ENCODE measurements at places on chromosomes 6 and 20. TPM values are rescaled to one million over a fixed set of nuclear protein-coding genes. Genes with fewer than 3 reads are reported as not detected.

GABRR2 gene
- total RNA-seq: 0.46 TPM

GHRH gene
- not detected for total RNA-seq

MAP3K5 gene
- 34.8 TPM for total RNA-seq

- DNase-seq: no peak
Measured at GRCh38 chr6:83092756-83093399, 25.4 kb downstream of the DOP1A start.

DNA sequence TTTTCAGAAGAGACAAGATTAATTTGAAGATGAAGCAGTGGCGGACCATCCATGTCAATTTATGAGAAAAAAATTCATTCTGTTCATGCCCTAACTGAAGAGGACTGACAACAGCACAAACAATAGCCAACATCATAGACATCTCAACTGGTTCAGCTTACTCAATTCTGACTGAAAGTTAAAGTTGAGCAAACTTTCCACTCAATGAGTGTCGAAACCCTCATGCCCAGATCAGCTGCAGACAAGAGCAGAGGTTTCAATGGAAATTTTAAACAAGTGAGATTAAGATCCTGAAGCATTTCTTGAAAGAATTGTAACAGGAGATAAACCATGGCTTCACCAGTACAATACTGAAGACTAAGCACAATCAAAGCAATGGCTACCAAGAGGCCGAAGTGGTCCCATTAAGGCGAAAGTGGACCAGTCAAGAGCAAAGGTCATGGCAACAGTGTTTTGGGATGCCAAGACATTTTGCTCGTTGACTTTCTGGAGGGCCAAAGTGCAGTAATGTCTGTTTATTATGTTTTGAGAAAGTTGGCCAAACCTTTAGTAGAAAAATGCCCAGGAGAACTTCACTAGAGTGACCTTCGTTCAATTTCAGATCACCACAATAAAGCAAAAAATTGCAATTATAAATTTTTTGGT, 6.1 kb upstream of the SFT2D1 start:
- DNase-seq: no peak

GRCh38 chr6:138817799-138818198, 21.9 kb downstream of the ECT2L start:
- DNase-seq: no peak

DNA sequence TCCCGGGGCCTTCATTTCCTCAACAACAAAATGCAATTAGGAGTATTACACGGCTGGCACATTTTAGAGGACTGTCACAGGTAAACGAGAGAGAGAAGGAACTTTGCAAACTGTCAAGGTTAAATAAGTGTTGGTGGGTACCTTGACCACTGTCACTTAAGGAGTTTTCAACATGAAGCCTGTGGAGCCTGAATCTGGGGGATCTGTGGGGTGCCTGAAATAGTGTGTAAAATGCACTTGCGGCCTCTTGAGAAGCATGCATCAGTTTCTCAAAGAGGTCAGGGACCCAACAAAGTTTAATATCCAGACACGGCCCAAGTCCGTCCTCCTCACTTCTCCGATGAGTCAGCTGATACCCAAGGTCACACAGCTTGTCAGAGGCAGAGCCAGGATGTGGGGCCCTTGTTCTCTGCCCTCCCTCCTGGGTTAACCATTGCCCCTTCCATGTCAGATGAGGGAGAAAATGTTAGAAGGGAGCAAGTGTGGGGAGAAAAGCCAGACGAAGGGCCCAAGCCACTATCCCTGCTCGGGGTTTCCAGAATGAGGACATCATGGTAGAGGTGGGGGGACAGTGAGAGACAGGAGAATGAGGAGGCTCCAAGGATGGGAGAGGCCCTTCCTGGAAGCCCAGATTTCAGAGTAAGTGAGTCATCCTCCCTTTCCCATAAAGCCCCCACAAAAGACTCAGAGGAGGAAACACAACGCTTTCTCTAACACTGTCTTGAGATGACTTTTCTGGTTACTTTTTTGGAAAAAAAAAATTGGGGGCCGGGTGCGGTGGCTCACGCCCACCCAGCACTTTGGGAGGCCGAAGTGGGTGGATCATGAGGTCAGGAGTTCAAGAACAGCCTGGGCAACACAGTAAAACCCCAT, 42.2 kb downstream of the C6orf132 start:
- DNase-seq: no peak

- no peak for DNase-seq
Measured at GRCh38 chr6:126531286-126531685, 191.4 kb downstream of the CENPW start.

DNA sequence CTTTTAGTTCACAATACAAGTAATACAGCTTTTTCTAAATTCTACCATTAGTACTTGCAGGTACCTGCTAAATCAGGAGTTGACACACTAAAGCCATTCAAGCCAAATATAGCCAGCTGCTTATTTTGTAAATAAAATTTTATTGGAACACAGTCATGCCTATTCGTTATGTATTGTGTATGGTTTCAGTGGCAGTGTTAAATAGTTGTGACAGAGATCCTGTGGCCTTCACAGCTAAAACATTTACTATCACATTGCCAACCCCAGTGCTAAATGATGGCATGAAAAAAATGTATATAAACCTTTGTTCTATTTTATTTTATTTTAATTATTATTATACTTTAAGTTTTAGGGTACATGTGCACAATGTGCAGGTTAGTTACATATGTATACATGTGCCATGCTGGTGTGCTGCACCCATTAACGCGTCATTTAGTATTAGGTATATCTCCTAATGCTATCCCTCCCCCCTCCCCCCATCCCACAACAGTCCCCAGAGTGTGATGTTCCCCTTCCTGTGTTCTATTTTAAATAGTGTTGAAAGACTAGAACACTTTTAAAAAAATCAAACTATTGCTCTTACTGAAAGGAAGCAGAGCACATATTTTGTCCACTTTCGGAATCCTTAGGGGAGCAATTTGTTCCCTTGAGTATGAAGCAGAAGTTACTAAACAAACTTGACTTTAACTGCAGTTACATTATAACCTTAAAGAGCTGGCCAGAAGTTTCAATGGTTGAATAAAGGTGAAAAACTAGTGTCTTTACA, 115.7 kb downstream of the PRIM2 start:
- no peak for DNase-seq

DNA sequence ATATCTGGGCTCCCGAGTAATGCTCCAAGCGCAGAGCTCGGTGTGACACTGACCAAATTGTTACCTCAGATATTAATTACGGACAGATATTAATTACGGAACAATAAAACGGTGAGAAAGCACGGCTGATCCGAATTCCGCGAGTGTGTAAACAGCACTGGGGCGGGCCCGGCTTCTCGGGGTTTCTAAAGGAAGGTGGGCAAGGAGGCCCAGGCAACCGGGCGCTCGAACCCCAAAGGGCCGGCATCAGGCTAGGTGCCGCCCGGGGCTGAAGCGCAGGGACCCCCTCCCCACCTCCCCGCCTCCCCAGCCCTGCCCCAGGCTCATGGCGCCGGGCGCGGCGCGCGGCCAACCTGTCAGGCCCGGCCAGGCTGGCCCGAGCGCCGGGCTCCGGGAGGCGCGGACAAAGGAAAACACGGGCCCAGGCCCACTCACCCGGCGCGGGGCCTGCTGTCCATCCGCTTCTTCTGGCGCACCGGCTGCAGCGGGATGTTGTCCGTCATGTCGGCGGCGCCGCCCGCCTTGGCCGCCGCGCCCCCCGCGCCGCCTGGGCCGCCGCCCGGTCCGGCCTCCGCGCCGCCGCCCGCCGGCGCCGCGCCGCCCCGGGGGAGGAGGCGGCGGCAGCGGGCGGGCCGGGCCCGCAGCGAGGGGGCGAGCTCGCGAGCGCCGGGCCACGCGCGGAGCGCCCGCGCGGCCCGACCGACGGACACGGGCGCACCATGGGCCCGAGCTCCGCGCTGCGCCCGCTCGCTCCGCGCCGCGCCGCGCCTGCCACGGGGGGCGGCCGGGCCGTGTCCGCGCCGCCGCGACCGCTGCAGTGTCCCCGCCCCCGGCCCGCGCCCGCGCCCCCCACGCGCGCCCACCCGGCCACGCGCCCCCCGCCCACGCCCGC, at the start of gene ATP9A:
Gene ATP9A (minus strand): TSS at position 524 of the 892 bp plus-strand sequence. CDS start 21 bp downstream, at position 503.
- no peak for DNase-seq

- DNase-seq: no peak
Measured at GRCh38 chr6:53646606-53647005, 18.9 kb downstream of the KLHL31 start.

- DNase-seq: no peak
Measured at GRCh38 chr6:20038410-20039204, 173.7 kb downstream of the MBOAT1 start.

DNA sequence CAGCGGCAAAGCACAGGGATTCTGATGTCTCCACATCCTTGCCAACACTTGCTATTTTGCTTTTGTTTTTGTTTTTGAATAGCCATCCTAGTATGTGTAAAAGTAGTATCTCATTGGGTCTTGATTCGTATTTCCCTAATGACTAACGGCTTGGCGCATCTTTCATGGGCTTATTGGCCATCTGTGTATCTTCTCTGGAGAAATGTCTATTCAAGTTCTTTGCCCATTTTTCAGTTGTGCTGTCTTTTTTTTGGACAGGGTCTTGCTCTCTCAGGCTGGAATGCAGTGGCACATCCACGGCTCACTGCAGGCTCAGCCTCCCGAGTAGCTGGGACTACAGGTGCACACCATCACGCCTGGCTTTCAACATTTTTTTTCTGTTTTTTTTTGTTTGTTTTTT, 17.4 kb downstream of the TCFL5 start:
- no peak for DNase-seq

- DNase-seq: no peak
Measured at GRCh38 chr6:24564081-24564480, 69.3 kb downstream of the ALDH5A1 start.

- no peak for DNase-seq
Measured at GRCh38 chr6:5514353-5514752, 253.0 kb downstream of the FARS2 start.

- no peak for DNase-seq
Measured at GRCh38 chr6:15107644-15108382, 138.1 kb upstream of the JARID2 start.

DNA sequence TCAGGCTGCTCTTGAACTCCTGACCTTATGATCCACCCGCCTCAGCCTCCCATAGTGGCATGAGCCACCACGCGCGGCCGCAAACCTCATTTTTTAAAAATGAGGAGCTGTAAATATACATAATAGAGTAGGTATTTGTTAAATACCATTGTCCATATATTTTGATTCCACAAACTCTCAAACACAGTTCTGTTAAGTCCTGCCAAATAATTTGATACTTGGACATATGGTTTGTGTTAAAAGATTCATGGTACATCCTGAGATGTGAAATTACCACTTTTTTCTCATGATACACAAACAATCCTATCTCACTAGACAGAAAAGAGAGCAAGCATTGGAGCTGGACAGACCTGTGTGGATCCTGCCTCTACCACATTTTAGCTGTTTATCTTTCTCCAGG, 334.1 kb upstream of the KCNQ5 start:
- DNase-seq: no peak

- DNase-seq: peak; percentile 82
Measured at GRCh38 chr6:150068720-150069648, at the start of gene ULBP3. Gene ULBP3 (minus strand): TSS chr6:150069121. CDS start chr6:150069066, 55 bp downstream.

GRCh38 chr20:32432277-32432676, 74.1 kb downstream of the ASXL1 start:
- DNase-seq: no peak

GRCh38 chr6:88611721-88612120, 351.7 kb downstream of the RNGTT start:
- DNase-seq: no peak

DNA sequence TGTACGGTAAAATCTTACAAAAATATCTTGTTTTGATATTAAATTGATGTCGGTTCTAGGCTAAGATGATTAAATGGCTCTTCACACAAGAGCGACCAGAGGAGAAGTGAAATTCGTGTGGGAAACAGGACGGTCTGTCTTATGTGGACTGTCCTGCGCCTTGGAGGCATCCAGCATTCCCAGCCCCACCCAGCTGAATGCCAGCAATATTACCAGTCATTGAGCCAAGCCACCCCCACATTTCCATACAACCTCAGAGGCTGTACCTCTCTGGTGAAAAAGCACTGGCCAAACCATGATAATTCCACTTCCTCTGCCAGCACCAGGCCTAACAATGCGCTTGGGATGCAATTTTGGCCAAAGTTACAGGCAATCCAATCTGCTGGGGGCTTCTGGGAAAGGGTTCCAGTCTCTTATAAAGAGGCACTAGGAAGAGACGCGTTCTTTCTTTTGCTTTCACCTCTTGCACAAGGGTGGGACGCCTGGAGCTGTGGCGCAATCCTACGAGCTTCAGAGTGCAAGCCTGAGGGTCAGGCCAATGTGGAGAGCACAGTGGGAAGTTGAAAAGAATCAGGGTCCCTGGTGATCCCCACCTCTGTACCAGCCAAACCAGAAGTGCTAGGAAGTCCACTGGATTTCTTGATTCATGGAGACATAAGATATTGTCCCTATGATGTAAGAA, 213.1 kb downstream of the PREX1 start:
- DNase-seq: no peak

DNA sequence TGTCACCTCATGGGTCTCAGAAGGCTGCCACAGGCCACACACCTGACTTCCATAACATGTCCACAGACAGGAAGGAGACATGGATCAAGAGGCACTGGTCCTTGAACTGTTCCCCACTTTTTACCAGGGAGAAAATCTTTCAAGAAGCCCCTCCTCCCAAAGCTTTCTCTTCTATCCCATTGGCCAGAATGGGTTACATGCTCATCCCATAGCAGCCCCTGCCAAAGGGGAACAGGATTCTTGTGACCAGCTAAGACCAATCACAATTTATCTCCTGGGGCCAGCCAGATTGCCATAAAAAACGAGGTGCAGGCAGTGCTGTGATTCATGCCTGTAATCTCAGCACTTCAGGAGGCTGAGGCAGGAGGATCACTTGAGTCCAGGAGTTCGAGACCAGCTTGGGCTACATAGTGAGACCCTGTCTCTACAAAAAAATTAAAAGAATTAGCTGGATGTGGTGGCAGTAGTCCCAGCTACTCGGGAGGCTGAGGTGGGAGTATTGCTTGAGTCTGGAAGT, 59.4 kb downstream of the TMEM242 start:
- no peak for DNase-seq

- no peak for DNase-seq
Measured at GRCh38 chr6:137726582-137726981, 140.5 kb upstream of the TNFAIP3 start.
